ENCODE measurements at places on chromosomes 7 and 10.

DNA sequence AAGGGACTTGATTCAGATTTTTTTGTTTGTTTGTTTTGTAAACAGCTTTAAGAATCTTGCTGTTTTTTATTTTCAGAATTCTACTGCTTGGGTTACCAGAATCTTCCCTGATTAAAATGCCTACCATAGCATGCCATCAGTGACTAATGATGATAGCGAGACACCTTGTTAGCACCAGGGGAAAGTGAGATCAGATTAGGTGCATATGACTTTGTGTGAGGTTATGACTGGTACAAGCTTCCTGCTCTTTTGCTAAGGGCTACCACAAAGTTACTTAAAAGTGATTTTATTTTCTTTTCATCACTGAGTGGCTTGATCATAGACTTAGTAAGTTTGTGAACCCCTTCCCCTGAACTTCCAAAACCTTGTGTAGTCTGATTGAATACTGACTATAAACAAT lies 93.5 kb downstream of the SND1 start:
- DNase-seq: no peak

GRCh38 chr10:96648297-96648696 lies 61.5 kb upstream of the TM9SF3 start:
- DNase-seq: no peak

DNA sequence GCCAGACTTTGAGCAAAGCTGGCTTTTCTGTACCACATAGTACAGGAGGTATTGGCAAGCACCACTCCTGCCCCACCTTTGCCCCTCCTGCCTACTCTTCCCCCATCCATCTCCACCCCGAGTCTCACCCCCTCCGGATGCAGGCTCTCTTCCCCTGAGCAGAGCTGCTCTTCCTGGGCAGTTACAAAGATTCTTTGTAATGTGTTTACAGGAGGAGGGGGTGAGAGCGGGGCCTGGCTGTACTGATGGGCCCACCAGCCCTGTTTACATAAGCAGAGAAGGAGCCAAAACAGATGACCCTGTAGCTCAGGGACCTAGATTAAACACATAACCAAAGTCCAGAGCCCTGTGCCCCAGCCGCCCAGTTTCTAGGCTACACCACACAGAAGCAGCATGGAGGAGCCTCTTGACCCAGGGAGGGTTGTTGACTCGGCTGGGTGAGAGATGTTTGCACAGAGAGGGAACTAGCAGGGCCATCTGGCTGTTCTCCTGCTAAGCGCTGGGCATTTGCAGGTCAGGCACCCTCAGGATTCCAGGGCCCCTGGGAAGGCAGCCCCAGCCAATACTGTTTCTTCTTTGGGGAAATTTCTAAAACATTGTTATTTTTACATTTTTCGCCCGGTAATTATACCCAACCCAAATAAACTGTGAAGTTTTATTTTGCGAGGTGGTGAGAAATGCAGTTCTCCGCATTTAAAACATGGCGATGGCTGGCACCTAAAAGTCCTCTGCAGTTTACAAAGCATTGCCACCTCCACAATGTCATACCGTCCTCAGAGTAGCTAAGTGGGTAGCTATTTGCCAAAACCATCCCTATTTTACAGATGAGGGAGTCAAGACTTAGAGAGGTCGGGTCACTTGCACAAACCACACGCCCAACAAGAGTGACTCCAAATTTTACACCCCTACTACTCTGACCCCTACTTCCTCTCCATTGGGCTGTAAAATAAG lies 11.4 kb upstream of the ZKSCAN1 start:
- no peak for DNase-seq

DNA sequence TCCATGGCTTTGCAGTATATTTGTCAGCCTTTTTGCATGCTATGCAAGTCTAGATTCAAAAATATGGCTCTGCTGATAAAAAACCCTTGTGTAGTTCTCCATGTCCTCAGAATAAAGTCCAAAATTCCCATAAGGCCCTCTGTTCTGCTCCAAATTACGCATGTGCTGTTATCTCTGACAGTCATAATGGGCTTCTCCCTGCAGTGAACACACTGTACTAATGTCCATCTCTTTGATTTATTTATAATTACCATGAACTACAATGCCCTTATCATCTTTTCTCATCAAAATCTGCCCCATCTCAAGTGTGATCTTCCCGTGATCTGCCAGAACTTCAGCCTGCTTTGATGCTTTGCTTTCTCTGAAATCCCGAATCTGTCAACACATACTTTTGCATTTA lies 87.7 kb downstream of the TSPAN12 start:
- no peak for DNase-seq

DNA sequence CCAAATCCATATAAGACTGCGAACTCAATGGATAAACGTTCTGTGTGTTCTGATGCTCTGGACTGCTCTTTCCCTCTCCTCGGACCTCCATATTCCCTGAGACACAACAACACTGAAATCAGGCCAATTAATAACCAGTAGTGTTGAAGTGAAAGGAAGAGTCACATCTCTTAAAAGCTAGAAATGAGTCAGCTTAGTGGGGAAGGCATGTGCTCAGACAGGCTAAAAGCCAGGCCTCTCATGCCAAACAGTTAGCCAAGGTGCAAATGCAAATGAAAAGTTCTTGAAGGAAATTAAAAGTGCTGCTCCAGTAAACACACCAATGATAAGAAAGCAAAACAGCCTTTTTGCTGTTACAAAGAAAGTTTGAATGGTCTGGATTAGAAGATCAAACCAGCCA lies 29.3 kb downstream of the TNS3 start:
- DNase-seq: no peak

DNA sequence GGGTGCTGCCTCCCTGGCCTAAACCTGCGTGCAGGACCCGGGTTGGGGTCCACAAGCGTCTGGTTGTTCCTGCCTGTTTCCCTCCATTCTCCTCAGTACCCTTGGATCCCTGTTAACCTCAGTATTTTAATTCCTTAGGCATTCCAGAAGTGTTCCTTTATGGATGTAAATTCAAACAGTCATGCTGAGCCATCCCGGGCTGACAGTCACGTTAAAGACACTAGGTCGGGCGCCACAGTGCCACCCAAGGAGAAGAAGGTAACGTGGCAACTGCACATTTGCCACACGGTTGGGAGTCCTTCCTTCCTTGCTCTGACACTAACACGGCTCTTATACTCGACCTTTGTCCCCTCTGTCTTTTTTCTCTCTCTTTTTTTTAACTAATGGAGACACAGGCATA lies 187.1 kb downstream of the ARHGAP21 start:
- no peak for DNase-seq

DNA sequence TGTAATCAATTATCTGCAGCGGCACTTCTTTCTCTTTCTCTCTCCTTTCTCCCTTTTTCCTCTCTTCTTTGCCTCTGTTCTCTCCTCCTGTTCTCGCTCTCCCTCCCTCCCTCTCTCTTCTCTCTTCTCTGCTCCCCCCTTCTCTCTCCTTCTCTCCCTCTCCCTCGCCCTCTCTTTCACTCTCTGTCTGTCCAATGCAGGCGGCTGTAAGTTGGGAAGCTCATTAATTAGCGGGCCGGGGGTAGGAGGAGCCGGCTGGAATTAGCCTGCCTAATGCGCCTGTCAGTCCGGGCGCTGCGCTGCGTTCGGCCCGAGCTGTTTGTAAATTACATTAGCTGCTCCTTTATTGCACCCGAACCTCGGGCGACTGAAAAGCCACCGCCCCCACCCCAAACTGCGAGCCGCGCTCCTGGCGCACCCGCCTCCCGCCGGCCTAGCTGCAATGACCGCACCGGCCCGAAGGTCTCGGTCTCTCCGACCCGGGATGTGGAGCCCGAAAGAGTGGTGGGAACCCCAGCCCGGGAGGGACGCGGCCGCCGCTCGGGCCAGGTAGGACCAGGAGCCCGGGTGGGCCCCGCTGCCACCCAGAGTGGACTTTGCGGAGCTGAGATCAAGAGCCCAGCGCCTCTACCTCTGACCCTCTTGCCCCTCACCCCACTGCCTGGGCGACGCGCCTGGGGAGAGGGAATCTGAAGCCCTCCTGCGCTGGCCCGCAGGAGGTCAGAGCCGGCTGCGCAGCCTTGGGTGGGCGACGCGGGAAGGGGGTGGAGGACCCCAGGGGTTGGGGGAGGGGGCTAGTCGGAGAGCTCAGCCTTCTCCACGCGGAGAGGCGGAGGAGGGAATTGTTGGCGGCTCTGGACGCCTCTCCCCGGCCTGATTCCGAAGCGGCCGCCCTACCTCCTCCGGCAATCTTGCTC lies at the start of gene LBX1:
LBX1 (minus strand) TSS at position 198 of the 917 bp plus-strand sequence. CDS start 648 bp downstream, outside the sequence.
- no peak for DNase-seq

GRCh38 chr10:4041635-4042034 lies 256.6 kb upstream of the KLF6 start:
- no peak for DNase-seq

- DNase-seq: no peak
Measured at GRCh38 chr10:17084258-17084657, 45.4 kb downstream of the CUBN start.

All from SIG-M5 (cell line).